Natural killer cell treated with Interleukin-12 subunit alpha and Interleukin-12 subunit beta and Interleukin-15 and Interleukin-18, amount 100 ng/mL, for 72 hours (primary cell): ENCODE measurements at places on chromosomes 13 and 19. TPM values are rescaled to one million over a fixed set of nuclear protein-coding genes. Genes with fewer than 3 reads are reported as not detected.

The SERPINE3 gene
- total RNA-seq: not detected

- no peak for DNase-seq
Measured at GRCh38 chr13:21395953-21396352, 63.1 kb downstream of the ZDHHC20 start.

DNA sequence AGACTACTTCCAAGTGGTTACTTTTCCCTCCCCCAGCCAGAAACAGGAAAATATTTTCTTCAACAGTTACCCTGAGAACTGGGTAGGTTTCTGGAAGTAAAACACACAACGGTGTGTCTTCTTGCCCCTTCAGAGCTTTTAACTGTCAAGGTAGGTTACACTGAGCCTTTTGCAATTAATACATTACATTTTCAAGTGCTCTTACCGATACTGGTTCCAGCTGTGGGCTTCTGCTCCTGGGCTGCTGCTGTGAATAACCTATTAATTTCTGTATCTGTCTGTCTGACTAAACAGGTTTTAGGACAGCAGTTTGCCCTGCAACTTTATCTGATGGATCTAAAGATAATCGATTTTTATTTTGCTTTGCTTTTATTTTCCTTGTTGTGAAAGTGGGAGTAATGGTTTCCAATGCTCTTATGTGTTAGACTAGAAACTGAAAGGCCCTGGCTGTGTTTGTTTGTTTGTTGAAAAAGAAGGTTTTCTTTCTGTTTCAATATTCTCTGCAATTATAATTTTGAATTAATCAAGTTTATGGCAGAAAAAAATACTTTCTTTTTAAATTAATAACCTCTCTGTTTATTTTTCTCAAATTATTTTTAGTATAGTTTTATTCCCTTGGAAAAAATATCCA, 196.7 kb upstream of the SLITRK6 start:
- DNase-seq: no peak

The KCNC3 gene
- 1.9 TPM for total RNA-seq

DNA sequence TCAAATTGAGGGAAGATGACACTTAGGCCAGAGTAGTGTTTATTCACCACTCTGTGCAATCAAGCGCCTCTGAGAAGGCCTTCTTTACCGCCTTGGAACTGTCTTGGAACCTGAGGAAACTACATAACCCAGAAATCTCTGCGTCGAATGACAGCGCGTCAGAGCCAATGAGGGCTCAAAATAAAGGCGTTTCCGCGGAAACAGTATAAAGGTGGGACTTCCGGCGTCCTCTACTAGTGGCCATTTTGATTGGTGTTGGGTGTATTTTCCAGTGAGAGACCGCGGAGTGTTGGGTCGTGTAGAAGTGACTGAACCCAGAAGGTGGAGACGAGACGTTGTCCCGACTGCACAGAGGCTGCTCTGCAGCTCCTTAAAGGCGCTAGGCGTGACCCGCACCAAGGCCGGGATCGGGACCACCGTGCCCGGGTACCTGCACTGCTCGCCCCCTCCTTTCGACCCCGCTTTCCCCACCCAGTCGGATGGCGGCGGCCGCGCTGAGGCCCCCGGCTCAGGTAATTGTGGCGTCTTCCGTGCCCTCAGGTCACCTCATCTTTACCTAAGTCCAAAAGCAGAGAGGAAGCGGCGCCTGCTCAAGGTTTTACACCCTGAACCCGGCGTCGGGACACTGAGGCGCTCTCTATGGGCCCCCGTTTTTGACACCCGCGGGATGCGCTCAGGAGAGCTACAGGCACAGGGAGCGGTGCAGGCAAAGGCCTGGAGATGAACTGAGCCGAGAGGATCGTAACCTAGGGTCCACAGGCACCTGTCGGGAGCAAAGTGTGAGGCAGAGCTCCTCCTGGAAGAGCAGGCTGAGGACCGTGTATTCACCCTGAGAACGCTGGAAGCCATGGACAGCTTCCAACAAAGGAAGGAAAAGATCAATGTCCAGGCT, at the start of gene ZNF776:
ZNF776 (plus strand) TSS at position 236 of the 892 bp plus-strand sequence; CDS start at position 480, 244 bp downstream.
- DNase-seq: peak; percentile 84

DNA sequence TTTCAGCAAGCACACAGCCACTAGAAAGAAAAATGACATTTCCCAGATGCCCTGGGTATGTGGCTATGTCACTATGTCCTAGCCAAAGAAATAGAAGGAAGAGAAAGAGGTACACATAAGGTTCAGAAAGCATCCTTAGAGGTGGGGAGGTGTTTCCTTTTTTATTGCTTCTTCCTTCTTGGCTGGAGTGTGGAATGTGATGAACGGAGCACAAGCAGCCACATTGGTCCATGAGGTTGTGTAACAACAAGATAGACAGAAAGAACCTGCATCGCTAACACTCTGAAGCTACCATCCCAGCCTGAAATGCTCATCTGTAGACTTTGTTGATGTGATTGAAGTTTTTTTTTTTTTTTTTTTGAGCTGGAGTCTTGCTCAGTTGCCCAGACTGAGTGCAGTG, 6.7 kb downstream of the SLC25A23 start:
- DNase-seq: no peak

The SLC7A10 gene
- not detected for total RNA-seq

DNA sequence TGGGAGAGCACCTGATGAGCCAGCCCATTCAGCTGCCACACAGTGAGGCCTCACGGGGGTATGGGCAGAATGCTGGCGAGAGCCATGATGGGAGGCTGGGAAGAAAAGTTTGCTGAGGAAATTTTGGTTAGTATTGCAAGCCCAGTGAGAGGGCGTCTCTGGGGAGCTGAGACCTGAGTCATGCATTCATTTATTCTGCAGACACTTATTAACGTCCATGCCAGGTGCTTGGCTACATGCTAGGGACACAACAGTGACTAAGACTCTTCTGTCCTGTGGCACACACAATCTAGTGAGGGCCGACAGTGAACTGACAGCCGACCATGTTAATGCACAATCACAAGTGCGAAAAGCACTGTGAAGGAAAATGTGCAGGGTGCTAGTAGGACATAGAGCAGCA, 27.2 kb downstream of the WDR62 start:
- DNase-seq: no peak

The PALM3 gene
- not detected for total RNA-seq

DNA sequence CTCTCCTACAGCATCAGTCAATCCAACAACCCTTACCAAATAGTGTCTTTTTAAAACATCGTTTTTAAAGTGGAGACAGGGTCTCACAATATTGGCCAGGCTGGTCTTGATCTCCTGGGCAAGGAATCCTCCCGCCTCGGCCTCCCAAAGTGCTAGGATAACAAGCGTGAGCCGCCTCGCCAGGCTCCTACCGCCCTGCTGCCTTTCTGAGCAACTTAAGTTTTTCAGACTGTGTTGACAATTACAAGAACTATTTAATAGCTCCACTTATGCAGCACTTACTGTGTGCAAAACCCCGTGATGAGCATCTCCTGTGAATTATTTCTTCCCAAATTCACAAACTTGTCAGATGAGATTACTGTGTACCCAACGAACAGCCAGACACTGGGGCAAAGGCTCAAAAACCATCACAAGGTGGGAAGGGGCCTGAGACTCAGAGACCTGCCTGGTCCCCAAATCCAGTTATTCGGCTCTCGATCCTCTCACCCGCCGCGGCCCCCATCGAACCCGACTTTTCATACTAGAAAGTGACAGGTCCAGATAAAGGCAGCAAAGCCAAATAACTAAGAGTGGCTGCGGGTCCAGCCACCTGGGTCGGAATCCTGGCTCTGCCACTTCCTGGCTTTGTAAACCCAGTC, 581 bp downstream of the RPL18 start:
- DNase-seq: no peak

GRCh38 chr13:37148501-37148900, 43.0 kb upstream of the CSNK1A1L start:
- no peak for DNase-seq

The C1QTNF9B gene
- not detected for total RNA-seq

GRCh38 chr19:6333439-6333838, at the start of gene ACER1:
Gene ACER1 (minus strand): TSS chr19:6333612. CDS start chr19:6333551, 61 bp downstream.
- DNase-seq: no peak

The IGFL3 gene
- not detected for total RNA-seq

GRCh38 chr19:1093811-1094553, 1.2 kb downstream of the POLR2E start:
- DNase-seq: no peak

- DNase-seq: no peak
Measured at GRCh38 chr19:51701468-51702100, 8.5 kb downstream of the SPACA6 start.

The KLHL1 gene
- total RNA-seq: not detected

DNA sequence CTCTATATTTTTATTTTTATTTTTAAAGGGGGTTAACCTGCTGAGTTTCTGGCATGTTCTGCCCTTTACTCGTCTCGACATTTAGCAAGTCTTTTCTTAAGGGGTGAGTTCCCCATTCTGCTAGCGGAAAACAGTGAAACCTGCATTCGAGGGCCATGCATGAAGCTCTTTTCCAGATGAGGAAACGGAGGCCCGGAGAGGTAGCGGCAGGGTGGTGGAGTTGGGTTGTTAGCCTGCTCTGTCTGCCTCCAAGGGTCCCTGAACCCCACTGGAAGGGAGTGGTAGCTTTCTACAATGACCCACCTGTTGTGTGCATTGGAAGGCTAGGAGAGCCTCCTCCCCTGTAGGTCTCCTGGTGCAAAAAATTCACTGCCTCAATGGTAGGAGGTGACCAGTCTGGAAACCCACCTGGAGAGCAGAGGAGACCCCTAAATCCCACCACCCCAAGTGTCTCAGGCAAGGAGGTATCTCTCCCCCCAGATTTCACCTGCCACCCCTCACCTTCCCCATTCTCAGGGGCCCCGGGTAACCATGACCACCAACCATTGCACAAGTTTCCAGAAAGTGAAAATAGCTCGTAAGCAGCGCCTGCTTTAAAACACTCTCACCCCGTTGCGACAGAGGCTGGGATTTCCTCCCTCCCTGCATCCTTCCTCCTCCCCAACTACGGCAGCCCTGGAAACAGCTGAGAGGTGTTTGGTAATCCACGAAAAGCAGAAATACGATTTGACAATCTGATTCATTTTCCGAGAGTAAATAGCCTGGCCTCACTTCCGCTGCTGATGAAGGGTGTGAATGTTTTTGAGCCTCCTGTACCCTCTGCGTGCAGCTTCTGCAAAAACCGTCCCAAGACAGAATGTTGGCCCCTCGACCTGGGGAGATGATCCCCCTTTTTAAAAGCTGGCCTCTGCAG, 3.5 kb downstream of the KLF2 start:
- DNase-seq: peak; percentile 86

DNA sequence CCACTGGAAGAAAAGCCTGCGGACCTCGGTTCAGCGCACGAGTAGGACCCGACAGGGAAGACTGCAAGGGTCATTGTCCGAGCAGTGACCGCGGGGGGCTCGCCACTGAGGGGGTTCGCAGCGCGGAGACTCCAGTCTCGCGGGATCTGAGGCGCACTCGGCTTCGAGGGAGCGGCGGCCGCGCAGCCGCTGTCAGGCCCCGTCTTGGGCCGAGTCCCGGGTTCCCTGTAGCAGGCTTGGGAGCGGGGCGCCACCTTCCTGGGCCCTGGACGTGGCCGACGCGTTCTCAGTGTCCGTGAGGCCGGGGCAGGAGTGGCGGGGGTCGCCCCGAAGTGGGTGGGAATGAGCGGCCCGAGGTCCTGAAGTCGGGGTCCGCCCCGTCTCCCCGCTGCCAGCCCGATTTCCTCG, 474 bp upstream of the FAM174C start:
- no peak for DNase-seq
